Fibroblast of the aortic adventitia (primary cell): ENCODE measurements at places on chromosomes 2 and 18.
A peak's percentile ranks its signal among the peaks of the same experiment; 100 is the strongest.

DNA sequence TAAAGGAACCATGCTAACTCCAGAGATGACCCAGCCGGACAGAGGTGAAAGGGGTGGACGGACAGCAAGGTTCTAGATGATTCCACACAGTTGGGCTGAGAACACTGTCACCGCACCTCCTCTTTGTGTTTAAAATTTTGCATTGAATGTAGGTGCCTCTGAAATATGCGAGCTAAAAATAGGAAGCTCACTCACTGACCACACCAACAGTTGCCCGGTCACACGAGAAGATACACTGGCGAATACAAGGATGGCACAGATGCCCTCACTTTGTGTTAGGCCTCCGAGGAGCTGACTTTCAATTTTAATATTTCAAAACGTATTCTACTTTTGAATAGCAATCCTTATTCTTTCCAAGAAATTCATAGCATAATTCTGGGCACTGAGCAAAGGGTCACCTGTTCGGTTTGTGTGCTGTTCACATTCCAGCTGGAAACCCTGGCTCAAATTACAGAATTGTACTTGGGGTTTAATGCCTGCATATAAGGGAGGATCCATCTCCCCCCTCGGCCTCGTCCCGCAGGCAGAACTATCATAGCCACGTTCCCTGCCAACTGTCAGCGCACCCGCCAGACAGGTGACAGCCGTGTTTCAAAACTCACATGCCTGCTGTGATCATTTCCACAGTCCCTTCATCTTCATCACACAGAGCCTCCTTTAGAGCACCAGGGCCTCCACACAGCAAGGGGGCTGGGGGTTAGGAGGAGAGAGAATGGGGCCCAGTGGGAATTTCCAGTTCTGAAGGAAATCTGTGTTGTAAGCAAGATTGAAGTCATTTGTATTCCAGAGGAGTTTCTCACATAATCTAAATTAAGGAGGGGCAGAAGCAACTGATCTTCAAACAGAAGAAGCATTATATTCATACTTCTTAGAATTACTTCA, 48.2 kb downstream of the ADI1 start:
- peak; percentile 10 for DNase-seq

GRCh38 chr2:28369358-28369757, 23.3 kb upstream of the FOSL2 start:
- DNase-seq: no peak

DNA sequence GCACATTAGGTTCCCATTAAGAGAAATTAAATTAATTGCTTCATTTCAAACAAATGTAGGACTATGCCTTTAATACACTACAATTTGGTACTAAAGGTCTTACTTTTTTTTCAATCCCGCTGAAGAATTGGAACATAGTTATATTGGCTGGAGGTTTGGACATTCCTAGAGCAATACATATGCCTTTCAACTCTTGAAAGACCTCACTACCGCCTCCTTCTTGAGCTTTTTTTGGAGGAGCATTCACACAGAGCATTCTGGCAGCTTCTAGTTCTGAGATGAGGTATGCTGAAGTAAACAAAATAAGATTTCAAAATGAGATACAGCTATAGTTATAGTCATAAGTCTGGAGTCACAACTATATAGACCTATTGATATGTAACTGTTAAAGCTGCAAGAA, 10.9 kb downstream of the FAM98A start:
- DNase-seq: peak; percentile 62

DNA sequence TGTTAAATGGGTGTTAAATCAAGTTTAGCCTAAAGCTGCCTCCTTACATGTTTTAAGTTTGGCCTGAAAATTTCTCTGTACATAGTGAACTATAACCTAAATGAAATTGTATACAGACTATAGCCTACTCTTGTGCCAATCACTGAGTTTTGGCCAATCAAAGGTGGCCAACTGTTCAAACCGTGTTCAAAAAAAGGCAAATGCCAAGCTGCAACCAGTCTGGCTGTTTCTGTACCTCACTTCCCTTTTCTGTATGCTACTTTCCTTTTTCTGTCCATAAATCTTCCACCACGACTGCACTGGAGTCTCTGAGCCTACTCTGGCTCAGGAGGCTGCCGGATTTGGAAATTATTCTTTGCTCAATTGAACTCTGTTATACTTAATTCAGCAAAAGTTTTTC, 121.0 kb downstream of the SPOPL start:
- no peak for DNase-seq

DNA sequence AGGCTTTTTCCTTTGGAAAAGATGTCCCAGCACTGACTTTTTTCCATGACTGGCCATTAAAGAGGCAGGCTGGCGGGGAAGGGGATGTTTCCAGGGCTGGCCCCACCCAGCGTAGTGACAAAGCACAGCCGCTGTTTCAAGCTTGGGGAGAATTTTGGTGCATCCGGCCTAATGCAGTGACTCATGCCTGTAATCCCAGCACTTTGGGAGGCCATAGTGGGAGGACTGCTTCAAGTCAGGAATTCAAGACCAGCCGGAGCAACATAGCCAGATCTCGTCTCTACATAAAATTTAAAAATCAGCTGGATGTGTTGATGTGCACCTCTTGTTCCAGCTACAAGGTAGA, 78.0 kb upstream of the SH3BP4 start:
- DNase-seq: peak; percentile 80

- DNase-seq: no peak
Observed at GRCh38 chr2:177258059-177258458, 6.5 kb downstream of the NFE2L2 start.

DNA sequence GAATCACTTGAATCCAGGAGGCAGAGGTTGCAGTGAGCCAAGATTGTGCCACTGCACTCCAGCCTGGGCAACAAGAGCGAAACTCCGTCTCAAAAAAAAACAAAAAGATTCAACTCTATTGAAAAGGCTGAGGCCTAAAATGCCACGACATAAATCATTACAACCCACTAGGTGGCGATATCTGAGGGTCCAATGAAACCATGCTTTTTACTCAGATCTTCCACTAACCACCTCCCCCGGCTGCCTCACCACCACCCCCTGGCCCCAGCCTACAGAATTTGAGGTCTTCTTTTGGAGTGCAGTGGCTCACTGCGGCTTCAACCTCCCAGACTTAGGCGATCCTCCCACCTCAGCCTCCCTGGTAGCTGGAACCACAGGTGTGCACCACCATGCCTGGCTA, 57.5 kb downstream of the AP1S3 start:
- peak; percentile 55 for DNase-seq

DNA sequence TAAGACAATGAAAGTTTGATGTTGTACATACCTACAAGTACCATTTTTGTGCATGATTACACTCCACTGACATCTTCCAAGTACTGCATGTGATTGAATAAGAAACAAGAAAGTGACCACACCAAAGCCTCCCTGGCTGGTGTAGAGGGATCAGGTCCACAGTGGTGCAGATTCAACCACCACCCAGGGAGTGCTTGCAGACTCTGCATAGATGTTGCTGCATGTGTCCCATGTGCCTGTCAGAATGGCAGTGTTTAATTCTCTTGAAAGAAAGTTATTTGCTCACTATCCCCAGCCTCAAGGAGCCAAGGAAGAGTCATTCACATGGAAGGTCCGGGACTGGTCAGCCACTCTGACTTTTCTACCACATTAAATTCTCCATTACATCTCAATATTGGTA, 114.5 kb downstream of the MMADHC start:
- no peak for DNase-seq

DNA sequence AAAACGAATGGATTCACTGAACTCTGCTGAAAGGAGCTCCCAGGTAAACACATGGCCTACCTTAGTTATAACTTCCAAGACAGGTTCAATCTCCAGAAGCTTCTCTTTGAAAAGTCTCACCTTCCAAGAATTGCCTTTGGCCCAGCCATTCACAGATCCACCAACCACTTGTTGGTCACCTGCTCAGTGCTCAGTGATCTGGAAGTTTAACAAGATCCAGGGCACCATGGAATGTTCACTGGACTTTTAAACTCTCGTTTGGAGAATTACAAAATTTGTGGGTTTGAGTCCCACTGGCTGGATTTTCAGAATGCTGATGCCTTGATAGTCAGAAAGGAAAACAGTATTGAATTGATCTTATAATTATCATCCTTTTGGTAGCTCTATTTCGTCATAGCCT, 9.4 kb downstream of the GPR39 start:
- no peak for DNase-seq

GRCh38 chr2:112614201-112614840, 29.9 kb downstream of the CHCHD5 start:
- DNase-seq: no peak

GRCh38 chr2:133264989-133265401, 303.3 kb downstream of the NCKAP5 start:
- peak; percentile 39 for DNase-seq

DNA sequence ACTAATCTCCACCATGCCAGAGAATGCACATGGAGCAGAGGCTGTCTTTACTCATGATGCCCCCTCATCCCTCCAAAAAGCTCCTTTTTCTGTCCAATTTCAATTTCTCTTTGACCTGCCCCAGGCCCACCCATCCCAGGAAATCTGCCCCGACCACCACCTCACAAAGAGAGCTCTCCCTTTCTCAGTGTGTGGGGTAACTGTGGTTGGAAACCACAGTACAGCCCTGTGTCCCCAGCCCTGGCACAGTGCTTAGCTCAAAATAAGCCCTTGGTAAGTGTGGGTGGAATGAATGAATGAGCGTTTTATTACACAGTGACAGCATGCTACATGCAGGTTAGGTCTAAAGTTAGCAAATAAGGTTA, 43.7 kb upstream of the CAB39 start:
- DNase-seq: no peak

DNA sequence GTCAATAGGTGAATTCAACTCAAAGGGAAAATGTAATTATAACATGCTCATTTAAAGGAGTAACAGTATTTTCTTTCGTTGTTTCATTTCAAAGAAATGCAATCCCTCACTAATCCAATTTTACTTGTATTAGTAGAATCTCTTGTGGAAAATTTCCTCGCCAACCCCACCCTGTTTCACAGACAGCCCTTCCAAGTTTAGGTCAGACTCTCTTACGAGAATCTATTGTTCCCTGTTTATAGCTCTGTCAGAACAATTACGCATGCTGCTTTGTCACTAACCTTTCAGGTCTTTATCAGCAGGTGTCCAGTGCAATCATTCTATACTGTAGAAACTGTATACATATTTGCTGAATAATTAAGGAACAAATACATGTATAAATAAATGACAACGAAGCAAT, 657.8 kb upstream of the LINC00305 start:
- no peak for DNase-seq

GRCh38 chr2:120825370-120826259, 89.9 kb downstream of the GLI2 start:
- peak; percentile 73 for DNase-seq

- no peak for DNase-seq
Observed at GRCh38 chr2:113236367-113237159, 42.2 kb downstream of the PAX8 start.

DNA sequence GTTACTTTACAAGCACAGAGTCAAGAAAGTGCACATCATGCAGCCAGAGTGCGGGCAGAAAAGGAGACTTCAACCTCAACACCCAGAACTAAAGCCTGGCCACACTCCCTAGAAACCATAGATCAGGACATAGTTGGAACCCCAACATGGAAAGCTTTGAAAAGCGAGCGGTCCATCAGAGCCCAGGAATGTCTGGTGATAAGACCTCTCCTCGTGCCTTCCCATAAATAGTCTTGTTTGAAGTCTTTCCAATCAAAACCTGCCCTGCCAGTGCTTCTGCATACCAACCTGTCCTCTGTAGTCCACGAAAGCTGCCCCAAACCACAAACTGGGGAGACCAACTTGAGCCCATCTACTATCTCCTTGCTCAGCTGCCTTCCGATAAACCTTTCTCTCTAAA, 55.5 kb downstream of the NEURL3 start:
- no peak for DNase-seq

- no peak for DNase-seq
Observed at GRCh38 chr18:6069539-6069938, 174.2 kb upstream of the TMEM200C start.

DNA sequence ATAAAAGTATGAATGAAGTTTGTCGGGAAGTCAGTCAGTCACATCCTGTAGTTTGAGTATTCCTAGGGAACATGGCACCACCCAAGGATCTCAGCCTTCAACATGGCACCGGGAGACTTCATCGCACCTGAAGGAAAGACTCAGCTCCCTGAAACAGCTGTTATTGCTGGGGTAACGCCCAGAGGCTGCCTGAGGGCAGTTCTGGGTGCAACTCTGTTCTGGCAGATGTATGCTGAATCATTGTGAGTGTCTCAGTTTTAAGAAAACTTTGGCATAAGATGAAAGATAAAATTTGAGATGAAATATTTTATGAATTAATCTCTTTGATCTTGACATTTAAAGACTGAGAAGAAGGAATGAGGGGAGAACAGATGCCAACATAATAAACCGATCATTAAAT, 49.9 kb upstream of the SERPINB2 start:
- DNase-seq: no peak

- peak; percentile 26 for DNase-seq
Observed at GRCh38 chr2:147945660-147946059, 74.9 kb downstream of the ORC4 start.

GRCh38 chr2:229129738-229130371, 141.2 kb downstream of the PID1 start:
- peak; percentile 50 for DNase-seq
